ENCODE measurements at places on chromosomes 2 and 18. TPM values are rescaled to one million over a fixed set of nuclear protein-coding genes. Genes with fewer than 3 reads are reported as not detected.
A peak's percentile ranks its signal among the peaks of the same experiment; 100 is the strongest.

GRCh38 chr2:191384829-191385228 is 139.6 kb downstream of the MYO1B start:
- H3K27ac ChIP-seq: no peak overlapping the region
- peaks cover 5% of the 10 kb centered on the region for H3K27me3 ChIP-seq
- H3K4me3 ChIP-seq: no peak overlapping the region
- H3K36me3 ChIP-seq: peaks cover 4% of the 10 kb centered on the region
- no peak for DNase-seq

DNA sequence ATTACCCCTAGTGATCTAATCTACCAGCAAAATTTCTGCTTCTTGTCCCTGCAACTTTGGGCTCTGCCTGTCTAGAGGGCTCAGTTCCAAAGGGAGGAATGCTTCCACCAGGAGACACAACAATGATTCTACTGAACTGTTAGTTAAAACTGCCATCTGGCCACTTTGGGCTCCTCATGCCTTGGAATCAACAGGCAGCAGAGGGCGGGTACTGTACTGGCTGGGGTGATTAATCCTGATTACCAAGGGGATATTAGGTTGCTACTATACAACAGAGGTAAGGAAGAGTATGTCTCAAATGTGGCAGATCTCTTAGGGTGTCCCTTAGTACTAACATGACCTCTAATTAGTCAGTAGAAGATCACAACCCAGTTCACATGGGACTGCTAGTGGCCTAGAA is 21.4 kb downstream of the HADHA start:
- no peak overlapping the region for H3K4me3 ChIP-seq
- no peak for DNase-seq
- no peaks in the 10 kb centered on the region for H3K4me1 ChIP-seq
- H3K27me3 ChIP-seq: no peaks in the 10 kb centered on the region
- peaks cover 31% of the 10 kb centered on the region for H3K36me3 ChIP-seq
- no peak overlapping the region for H3K27ac ChIP-seq

DNA sequence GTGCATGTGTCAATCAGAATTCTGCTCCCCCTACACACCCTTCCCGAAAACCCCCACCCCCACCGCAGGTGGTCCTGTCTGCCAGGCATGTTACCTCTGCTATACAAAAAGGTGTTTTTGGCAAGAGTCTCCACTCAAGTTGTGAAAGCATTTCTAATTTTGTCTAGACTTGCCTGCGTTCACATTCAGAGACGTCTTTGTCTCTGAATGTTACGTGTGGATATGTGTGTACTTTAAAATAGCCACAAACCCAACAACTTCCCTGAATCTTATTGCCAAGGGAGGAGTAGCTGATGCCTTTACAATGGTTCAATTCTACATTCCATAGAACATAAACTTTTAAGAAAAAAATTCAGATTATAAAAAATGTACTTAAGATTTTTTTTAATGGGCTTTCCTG is 66.6 kb downstream of the ITGA4 start:
- H3K4me3 ChIP-seq: no peak overlapping the region
- DNase-seq: no peak
- peaks cover 29% of the 10 kb centered on the region for H3K36me3 ChIP-seq
- no peaks in the 10 kb centered on the region for H3K27me3 ChIP-seq
- H3K4me1 ChIP-seq: no peaks in the 10 kb centered on the region

GRCh38 chr18:8019600-8019999 is 452.5 kb downstream of the PTPRM start:
- peaks cover 3% of the 10 kb centered on the region for H3K4me1 ChIP-seq
- H3K27me3 ChIP-seq: no peaks in the 10 kb centered on the region
- H3K36me3 ChIP-seq: no peaks in the 10 kb centered on the region
- DNase-seq: no peak
- no peak overlapping the region for H3K27ac ChIP-seq
- H3K4me3 ChIP-seq: no peak overlapping the region

GRCh38 chr18:78368726-78369125 is 610.9 kb upstream of the SALL3 start:
- DNase-seq: no peak
- no peaks in the 10 kb centered on the region for H3K4me1 ChIP-seq
- H3K36me3 ChIP-seq: no peaks in the 10 kb centered on the region
- no peak overlapping the region for H3K27ac ChIP-seq
- no peaks in the 10 kb centered on the region for H3K27me3 ChIP-seq

- no peak overlapping the region for H3K4me3 ChIP-seq
- no peaks in the 10 kb centered on the region for H3K36me3 ChIP-seq
- H3K27ac ChIP-seq: no peak overlapping the region
- no peak for DNase-seq
- H3K4me1 ChIP-seq: no peaks in the 10 kb centered on the region
Observed at GRCh38 chr2:66192888-66193287, 242.0 kb upstream of the MEIS1 start.

GRCh38 chr2:225998653-225999052 is 599.1 kb downstream of the NYAP2 start:
- no peaks in the 10 kb centered on the region for H3K36me3 ChIP-seq
- DNase-seq: no peak
- H3K27me3 ChIP-seq: no peaks in the 10 kb centered on the region
- no peak overlapping the region for H3K4me3 ChIP-seq

GRCh38 chr2:60320724-60321123 is 232.7 kb downstream of the BCL11A start:
- DNase-seq: no peak
- H3K27ac ChIP-seq: no peak overlapping the region
- H3K4me3 ChIP-seq: no peak overlapping the region
- H3K4me1 ChIP-seq: no peaks in the 10 kb centered on the region
- H3K36me3 ChIP-seq: no peaks in the 10 kb centered on the region
- H3K27me3 ChIP-seq: peaks cover 2% of the 10 kb centered on the region

GRCh38 chr18:10530852-10531251 is 5.0 kb downstream of the NAPG start:
- H3K27me3 ChIP-seq: no peaks in the 10 kb centered on the region
- H3K36me3 ChIP-seq: peaks cover 10% of the 10 kb centered on the region
- H3K4me1 ChIP-seq: peaks cover 42% of the 10 kb centered on the region
- H3K4me3 ChIP-seq: peak overlapping the region; percentile 46

DNA sequence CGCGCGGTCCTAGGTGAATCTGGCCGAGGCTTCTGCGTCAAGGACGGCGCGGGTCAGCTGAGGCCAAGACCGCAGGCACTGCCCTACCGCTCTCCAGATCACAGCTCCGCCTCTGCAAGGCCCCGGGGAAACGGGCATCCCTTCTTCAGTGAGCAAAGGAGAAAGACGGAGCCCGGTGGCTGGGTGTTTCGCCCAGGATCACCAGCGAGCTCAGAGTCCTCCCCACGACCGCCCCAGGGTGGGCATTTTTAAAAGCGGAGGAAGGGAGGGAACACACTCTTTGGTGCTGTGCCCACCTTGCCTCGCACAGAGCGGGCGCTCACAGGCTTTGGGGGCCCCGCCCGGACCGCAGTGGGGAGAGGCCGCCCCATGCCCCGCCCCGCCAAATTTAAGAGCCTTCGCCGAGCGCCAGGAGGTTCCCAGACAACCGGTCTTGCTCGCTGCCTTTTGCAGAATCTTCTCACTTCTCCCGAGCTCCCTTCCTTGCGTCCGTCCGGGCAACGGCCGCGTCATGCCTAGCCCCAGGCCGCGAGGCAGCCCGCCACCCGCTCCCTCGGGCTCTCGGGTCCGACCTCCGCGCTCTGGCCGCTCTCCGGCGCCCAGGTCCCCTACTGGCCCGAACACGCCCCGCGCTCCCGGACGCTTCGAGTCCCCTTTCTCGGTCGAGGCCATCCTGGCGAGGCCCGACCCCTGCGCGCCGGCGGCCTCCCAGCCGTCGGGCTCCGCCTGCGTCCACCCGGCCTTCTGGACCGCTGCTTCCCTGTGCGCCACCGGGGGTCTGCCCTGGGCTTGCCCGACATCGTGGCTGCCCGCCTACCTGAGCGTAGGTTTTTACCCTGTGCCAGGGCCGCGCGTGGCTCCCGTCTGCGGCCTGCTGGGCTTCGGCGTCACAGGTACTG is at the start of gene NOTO:
TSS of gene NOTO (plus strand) at position 419 of the 899 bp plus-strand sequence. CDS start at position 512, 93 bp downstream.
- H3K27me3 ChIP-seq: peaks cover 42% of the 10 kb centered on the region
- no peak within 1 kb of the TSS for H3K4me3 ChIP-seq
- DNase-seq: no peak
- peaks cover 7% of the 10 kb centered on the region for H3K4me1 ChIP-seq

GRCh38 chr2:7026742-7027141 is 109.5 kb downstream of the RNF144A start:
- H3K4me1 ChIP-seq: peaks cover 7% of the 10 kb centered on the region

DNA sequence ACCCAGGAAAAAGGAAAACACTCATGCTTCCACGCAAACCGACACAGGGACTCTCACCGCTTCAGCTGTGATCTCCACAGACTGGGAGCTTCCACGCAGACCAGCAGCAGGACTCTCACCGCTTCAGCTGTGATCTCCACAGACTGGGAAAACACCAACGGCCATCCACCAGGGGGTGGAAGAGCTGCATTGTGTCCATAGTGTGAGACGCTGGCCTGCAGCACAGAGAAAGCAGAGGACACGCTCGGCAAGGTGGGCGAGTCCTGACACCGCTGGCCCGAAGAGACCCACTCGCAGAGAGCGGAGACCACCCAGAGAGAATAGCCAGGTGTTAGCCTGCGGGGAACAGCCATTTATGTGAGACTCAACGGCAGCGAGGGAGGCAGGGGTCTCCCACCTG is 42.5 kb upstream of the NFATC1 start:
- H3K4me1 ChIP-seq: no peaks in the 10 kb centered on the region
- H3K27ac ChIP-seq: no peak overlapping the region
- H3K27me3 ChIP-seq: no peaks in the 10 kb centered on the region
- no peak for DNase-seq
- no peak overlapping the region for H3K4me3 ChIP-seq

DNA sequence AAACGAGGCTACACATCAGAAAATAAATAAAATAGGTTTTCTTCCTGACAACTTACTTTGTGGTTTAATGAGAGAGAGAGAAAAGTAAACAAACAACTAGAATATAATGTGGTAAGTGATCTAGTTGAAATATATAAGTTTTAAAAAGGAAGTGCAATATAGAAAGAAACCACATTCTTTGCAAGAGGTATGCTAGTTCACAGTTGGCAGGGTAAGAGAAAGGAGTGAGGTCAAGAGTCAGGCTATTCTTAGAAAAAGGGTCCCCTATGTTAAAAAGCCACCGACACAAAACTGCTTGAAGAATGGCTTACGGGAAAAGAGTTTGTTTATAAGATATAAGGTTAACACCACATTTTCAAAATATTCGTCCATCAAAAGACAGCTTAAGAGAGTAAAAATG is 462.1 kb downstream of the ERBB4 start:
- no peak overlapping the region for H3K4me3 ChIP-seq
- no peaks in the 10 kb centered on the region for H3K4me1 ChIP-seq
- H3K27me3 ChIP-seq: no peaks in the 10 kb centered on the region
- H3K36me3 ChIP-seq: no peaks in the 10 kb centered on the region

GRCh38 chr2:100853909-100854810 is 34.2 kb downstream of the NPAS2 start:
- no peak overlapping the region for H3K4me3 ChIP-seq
- no peak for DNase-seq
- H3K4me1 ChIP-seq: no peaks in the 10 kb centered on the region
- no peaks in the 10 kb centered on the region for H3K36me3 ChIP-seq

GRCh38 chr2:1503471-1504310 is 90.4 kb downstream of the TPO start:
- H3K4me3 ChIP-seq: no peak overlapping the region
- DNase-seq: no peak
- no peak overlapping the region for H3K27ac ChIP-seq
- H3K4me1 ChIP-seq: peaks cover 3% of the 10 kb centered on the region
- no peaks in the 10 kb centered on the region for H3K27me3 ChIP-seq
- no peaks in the 10 kb centered on the region for H3K36me3 ChIP-seq

GRCh38 chr18:32773382-32773712 is 524 bp upstream of the KLHL14 start:
- H3K27ac ChIP-seq: no peak overlapping the region
- no peak overlapping the region for H3K4me3 ChIP-seq
- H3K36me3 ChIP-seq: no peaks in the 10 kb centered on the region

DNA sequence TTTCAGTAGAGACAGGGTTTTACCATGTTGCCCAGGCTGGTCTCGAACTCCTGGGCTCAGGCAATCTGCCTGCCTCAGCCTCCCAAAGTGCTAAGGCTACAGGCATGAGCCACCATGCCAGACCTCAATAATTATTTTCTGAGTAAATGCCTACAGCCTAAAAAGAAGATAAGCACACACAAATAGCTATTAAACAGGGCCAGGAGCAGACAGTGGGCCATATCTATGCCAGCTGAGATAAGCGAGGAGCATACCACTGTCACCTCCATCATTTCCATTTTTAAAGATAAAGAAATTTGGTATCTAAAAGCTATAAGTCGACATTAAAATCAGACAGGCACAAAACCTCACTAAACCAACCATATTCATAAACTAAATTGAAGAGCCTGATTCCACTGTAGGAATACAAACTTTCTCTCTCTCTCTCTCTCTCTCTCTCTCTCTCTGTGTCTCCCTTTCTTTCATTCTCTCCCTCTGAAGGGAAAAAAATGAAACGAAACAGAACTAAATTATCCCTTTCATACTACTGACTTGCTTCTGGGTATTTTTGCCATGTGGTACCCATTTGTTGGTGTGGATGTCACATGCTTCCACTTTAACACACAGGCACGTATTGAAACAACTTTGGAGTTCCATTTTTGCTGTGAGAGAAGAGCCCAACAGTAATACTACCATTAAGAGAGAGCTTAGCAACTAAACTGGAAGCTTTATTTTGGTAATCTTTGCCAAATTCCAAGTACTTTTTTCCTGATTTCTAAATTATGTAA is 51.0 kb downstream of the FARSB start:
- peaks cover 25% of the 10 kb centered on the region for H3K36me3 ChIP-seq
- H3K4me1 ChIP-seq: no peaks in the 10 kb centered on the region
- H3K4me3 ChIP-seq: no peak overlapping the region
- no peak for DNase-seq

DNA sequence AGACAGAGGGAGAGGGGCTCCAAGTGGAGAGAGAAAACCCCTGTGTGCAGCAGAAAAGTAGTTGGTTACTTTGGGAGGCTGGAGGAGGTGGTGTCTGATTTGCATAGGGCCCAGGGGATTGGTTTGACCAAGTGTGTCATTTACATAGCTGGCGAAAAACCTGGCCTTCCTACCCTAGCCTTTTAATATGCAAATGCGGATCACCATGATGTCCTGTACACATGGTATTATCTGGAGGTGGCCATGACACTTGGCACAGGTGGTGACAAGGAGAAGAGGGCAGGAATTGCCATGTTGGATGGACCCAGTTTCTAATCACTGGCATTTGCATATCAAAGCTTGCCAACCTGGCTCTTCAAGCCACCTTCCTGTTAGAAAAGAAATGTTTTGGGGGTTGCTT is 120.8 kb upstream of the CHAC2 start:
- no peak for DNase-seq
- H3K4me1 ChIP-seq: no peaks in the 10 kb centered on the region
- H3K27me3 ChIP-seq: no peaks in the 10 kb centered on the region
- H3K27ac ChIP-seq: no peak overlapping the region

DSC3 gene
- total RNA-seq: not detected

MC4R gene
- not detected for total RNA-seq

IL1R2 gene
- 35.6 TPM for total RNA-seq

SCG2 gene
- not detected for total RNA-seq

XDH gene
- not detected for total RNA-seq

CNDP1 gene
- not detected for total RNA-seq
